ENCODE measurements at places on chromosomes 13 and 19.
A peak's percentile ranks its signal among the peaks of the same experiment; 100 is the strongest.

- no peak for DNase-seq
These were observed 4.2 kb upstream of the ISYNA1 start for GRCh38 chr19:18441804-18442788.

- no peak for DNase-seq
These were observed 125.0 kb downstream of the KLF12 start for GRCh38 chr13:74009100-74009668.

DNA sequence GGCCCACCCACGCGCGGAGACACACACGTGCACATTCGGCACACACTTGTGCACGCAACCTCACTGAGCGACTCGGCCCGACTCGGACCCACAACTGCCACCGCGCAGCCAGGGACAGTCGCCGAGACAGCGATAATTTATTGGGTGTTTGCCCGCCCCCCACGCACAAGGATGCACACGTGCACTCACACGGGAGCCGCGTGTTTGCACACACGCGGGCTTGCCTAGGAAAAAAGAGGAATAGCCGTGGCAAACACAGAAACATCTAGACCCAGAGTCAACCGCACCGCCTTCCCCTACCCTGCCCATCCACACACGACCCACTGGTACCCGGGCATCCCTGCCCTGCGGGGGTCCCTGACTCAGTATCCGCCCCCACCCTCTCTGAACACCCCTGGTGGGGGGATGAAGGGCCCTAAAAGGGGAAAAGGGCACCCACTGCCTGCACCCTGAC, 1.1 kb upstream of the SSBP4 start:
- DNase-seq = no peak

- DNase-seq = no peak
These were observed 37.5 kb upstream of the ZNRF4 start for GRCh38 chr19:5417495-5418436.

DNA sequence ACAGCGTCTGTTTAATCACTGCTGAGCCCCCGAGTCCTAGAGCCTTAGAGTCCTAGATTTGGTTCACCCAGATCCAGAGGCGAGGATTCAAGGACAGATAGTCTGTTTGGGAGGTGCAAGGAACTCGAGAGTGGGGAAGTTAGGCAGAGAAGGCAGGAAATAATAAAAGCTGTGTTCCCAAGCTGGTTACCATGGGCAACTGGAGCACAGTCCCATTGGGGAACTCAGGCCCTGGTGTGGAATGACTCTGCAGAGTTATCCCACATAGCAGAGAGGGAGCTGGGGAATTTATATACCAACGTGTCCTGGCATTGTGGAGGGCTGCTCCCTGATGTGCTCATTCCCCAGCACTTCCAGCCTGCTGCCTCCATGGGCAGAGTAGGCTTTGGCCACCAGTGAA, 9.7 kb downstream of the IGSF23 start:
- DNase-seq = peak; percentile 91

DNA sequence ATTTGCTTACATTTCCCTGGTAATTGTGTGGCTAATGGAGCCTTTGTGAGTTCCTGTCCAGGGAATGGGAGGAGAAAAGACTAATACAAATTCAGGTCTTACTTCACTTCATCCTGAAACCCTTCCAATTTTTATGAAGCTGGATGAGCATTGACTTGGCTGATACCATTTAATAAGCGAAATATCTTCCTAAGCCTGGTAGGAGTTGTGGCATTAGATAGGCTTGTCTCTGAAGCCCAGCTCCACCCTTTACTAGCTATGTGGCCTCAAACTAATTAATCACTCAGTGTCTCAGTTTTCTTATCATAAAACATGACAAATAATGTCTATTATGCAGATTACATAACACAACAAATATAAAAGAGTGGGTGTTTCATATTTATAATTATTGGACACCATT, 106.3 kb downstream of the FGF9 start:
- no peak for DNase-seq

DNA sequence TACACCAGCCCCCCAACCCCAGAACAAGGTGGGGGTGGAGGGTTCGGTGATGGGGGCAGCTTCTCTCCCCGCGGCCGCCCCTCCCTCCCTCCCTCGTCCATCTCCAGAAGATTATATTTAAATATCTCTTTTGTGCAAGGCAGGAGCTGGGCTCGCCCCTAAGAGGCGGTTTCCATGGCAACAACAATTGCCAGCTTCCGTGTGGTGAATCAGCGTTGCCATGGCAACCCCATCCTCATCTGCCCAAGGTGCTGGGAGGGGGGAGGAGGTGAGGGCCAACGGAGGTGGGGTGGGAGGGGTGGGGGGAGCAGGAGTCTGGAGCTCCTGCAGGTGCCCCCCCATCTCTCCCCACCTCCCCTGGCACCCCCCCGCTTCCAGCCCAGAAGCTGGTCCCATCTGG, 46.4 kb downstream of the CELF5 start:
- DNase-seq = no peak

DNA sequence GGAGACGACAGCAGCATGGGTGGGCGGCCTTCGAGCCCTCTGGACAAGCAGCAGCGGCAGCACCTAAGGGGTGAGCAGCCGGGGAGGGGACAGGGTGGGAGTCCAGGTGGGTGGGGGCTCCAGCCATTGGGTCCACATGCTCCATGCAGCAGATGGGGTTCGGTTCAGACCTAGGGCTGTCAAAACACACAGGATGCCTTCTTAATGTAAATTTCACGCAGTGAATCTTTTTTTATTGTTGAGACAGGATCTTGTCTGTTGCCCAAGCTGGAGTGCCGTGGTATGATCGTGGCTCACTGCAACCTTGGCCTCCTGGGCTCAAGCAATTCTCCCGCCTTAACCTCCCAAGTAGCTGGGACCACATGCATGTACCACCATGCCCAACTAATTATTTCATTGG, 15.9 kb downstream of the PGLS start:
- no peak for DNase-seq

DNA sequence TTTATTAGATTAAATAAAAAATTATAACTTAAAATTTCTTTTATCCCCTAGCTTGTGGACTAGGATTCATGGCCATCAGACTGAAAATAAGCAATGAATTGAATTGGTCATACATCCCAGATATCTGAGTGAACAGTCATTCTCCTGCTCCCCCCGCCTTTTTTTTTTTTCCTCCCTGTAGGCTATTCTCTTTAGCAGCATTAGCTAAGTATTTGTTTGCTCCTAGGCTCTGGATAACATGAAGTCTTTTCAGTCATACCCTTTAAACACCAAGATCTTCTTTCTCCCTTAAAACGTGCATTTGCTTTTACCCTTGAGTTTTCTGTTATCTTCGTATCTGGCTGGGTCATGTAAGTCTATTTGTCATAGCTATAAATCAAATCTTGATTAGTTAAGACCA, 866.7 kb upstream of the SPRY2 start:
- DNase-seq = no peak

DNA sequence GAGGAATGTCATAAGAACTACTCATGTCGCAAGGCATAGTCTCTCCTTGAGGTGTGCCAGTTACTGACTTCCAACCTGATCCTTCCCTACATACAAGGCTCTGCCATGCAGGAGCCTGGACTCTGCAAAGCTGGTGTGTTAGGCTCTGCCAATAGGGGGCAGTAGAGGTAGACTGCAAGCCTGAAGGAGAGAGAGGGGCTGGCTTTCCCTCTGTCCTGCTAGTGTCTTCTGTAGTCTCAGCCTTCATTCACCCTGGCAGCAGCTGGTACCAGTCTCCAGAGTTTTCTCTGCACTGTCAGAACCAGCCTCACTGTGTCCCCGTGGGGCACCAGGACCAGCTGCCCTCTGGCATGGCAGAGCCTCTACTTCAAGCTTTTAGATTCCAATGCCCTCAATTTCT, 14.5 kb downstream of the SHISA2 start:
- peak; percentile 28 for DNase-seq

GRCh38 chr13:79468819-79469218, 12.1 kb upstream of the NDFIP2 start:
- no peak for DNase-seq

- no peak for DNase-seq
These were observed 628 bp downstream of the BEST2 start for GRCh38 chr19:12752056-12752781.

DNA sequence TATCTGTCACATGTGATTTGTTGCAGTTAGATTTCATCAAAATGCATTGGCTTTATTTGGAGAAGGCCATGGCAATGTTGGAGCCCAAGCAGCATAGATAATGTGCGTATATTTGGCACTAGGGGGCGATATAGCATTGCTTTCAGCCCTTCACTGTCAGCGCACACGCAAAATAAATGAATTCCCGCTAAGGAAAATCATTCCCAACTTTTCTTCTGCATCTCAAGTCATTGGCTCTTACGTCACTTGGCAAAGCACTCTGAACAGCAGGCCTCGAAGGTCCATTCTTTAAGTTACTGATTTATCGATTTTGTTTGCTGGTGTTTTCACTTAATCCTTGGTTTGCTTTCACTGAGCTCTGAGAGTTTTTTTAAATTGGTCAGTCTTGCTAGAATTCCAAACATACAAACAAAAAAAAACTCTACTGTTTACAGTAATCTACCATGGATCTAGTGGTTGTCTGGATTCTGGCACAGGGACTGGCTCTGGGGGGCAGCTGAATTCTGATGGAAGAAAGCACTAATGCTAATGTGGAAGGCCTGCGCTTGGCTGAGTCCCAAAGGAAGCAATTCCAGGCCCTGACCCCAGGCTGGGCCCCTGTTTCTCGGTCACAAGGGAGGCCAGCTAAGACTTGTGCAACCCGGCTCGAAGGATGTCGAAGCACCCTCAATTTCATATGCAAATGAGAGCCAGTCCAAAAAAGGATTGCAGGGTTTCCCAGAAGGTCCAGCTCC, 97.7 kb upstream of the IPO5 start:
- peak; percentile 67 for DNase-seq

DNA sequence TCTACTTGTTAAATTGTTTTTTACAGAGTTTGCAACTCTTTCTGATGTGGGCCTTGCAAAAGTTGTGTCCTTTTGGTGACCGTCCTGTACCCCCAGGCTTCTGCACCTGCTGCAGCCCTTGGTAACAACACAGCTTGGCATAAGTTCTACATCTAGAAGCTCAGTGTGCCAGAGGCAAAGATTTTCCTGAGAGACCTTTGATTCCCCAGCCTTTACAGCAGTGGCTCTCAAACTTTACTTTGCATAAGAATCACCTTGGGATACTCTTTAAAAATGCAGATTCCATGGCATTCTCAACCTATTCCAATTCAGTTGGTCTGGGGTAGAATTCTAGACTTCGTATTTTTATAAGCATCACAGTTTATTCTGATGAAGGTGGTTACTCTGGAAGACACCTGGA, 260.9 kb downstream of the DCT start:
- DNase-seq = no peak

- no peak for DNase-seq
These were observed 2.8 kb downstream of the AP3D1 start for GRCh38 chr19:2148482-2149135.

- no peak for DNase-seq
These were observed 851 bp downstream of the FBXO46 start for GRCh38 chr19:45729800-45730290.

DNA sequence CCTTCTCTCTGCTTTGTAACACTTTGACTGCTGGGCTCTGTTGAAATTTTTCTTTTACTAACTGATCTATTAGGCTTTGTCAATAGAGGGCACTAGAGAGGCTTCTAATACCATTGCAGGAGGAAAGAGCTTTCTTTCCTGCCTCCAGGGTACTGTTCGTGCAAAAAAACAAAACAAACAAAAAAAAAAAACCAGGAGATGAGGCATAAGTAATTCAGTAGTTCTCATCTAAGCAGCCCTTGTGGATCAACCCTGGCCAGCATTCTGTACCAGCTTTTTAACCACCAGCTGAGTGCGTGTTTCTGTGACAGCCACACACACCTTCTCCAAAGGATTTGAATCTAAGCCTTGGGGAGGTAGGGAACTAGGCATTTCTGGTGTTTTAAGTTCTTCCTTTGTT, 1707.6 kb upstream of the SLC10A2 start:
- DNase-seq = peak; percentile 55

- peak; percentile 33 for DNase-seq
These were observed 14.6 kb downstream of the RAB20 start for GRCh38 chr13:110546926-110547325.

GRCh38 chr13:95433537-95433936, 119.0 kb upstream of the CLDN10 start:
- DNase-seq = no peak

DNA sequence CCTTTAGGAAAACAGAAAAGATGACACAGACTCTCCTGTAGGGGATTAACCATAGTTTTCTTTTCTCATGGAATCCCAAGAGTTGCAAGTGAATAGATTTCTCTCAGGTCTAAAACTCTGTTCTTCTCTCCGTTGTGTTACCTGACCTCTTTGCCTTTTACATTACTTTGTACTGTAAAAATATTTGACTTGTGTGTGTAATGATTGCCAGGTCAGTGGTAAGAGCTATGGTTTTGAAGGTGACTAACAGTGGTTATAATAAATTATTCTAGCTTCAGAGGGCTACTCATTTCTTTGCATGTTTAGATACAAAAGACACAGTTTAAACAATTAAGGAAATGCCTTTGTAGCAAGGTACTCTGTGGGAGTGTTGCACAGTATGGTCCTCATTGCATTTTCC, 23.0 kb upstream of the PSG2 start:
- DNase-seq = no peak

DNA sequence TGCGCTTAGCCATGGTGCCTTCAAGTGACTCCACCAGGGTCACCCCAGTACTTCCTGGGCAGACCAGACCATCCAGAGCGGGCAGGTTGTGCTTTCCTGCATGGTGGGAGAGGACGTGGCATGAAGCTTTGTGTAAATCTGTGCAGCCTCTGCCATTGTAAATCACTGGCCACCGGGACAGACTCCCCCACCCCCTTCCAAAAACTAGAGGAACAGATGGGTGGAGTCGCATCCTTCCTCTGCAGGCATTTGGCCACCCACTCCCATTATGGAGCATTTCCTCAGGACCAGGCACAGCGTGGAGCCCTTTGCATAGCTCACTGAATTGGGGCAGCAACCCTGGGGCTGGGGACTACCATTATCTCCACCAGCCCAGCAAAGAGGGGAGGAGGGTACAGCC, 8.2 kb downstream of the BCKDHA start:
- DNase-seq = no peak

- no peak for DNase-seq
These were observed 8.7 kb downstream of the HOMER3 start for GRCh38 chr19:18932216-18932841.

- no peak for DNase-seq
These were observed 108.8 kb downstream of the KLF12 start for GRCh38 chr13:74025369-74025768.

DNA sequence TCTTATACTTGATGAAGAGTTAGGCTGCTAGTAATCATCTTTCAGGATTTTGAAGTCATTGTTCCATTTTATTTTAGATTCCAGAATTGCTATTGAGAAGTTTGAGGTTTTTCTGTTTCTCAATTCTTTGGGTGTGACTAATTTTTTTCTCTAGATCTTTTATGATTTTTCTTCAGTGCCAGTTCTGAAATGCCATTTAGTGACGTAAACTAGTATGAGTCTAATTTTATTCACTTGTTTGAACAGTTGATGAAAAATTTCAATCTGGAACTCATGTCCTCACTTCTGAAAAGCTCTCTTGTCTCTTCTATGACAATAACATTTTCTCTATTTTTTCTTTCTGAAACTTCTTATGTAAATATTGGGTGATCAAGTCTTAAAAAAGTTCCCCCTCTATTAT, 188.5 kb upstream of the HTR2A start:
- no peak for DNase-seq
